ENCODE measurements at places on chromosomes 1 and 21.

DNA sequence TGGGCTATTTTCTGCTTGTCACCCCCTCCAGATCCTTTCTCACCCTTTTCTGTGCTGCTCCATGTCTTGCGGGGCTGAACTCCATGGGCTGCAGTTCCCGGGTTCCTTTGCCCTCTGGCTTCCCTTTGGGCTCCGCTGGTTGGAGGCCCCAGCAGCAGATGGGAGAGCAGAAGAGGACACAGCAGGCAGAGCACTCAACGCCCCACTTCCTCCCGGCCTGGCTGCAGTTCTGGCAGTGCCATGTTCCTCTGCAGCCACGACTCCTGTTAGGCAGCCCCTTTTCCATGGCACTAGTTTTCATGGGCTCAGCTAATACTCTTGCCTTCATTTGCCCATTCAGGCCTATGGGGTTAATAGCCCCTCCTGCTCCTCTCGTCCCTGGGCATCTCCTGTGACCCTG is 127.1 kb downstream of the TENT5C start:
- no peak for DNase-seq

- DNase-seq = no peak
Measured at GRCh38 chr1:3697810-3698209, 45.5 kb downstream of the TP73 start.

DNA sequence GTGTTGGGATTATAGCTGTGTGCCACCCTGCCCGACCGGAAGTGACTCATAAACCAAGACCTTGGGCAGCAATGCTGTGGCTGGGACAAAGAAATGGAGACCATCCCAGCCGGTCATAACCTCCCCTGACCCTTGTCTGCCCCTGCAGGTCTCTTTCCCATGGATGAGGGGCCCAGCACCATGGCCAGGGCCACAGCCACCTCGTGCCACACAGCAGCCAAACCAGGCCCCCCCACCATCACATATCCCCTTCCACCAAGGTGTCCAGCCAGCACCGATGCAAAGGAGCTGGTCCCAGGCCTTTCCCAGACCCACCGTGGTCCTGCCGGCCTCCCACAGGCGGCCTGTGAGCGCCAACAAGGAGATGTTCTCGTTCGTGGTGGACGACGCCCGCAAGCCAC is 42.2 kb downstream of the FHAD1 start:
- DNase-seq = no peak

DNA sequence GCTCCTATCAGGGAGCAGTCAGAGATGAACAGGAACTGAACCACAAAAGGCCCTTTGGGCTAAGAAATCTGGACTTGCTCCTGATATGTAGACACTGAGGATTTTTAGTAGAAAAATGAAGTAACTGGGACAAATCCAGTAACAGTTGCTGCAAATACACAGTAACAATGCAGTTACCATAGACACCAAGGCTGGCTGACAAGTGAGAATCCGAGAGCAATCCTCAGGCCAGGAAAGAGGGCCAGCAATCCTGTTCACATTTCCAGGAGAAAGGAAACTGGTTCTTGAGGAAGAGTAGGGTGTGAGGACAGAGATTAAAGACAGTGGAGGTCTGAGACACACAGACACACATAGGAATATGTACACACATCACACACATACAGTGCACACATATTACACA is 9.3 kb upstream of the LORICRIN start:
- DNase-seq = no peak

Measured in fibroblast of upper back skin (primary cell).